Left renal cortex interstitium (tissue), 4 donors: ENCODE measurements at places on chromosomes 5 and 9. TPM values are rescaled to one million over a fixed set of nuclear protein-coding genes. Genes with fewer than 3 reads are reported as not detected.

- DNase-seq, result no peak
Measured at GRCh38 chr9:135699440-135699839, at the start of gene SOHLH1. TSS of gene SOHLH1 (minus strand) at chr9:135699481. CDS start at chr9:135699467, 14 bp downstream.

DNA sequence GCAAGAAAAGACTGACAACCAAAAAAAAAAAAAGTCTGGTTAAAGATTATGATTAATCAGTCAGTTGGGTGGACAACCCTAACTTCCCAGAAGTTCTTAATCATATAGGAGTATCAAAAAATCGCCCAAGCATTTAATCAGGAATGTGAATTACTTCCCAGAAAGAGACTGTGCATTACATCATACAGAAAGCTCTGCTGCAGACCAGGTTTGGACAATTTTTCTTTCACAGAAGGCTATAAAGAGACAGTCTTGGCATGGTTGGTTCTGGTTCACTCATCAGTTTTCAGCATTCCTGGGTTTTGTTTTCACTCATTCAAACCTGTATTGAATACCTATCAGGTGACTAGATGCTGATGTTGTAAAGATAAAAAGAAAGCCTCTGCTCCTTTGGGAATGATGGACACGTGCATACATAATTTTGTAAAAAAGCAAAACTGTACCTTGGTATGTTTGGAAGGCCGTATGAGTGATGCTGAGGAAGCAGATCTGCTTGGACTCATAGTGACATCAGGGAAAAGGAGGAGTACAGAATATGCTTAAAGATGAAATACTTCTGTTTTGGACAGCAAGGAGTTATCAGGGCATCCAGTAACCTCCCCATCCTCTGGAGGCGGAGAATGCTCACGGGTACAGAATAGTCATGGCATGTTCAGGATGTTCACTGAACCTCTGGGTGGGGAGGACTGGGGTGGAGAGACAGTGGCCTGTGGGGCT is 178.4 kb downstream of the GNA14 start:
- DNase-seq, result no peak

OBP2B gene
- polyA plus RNA-seq, result 0.28 TPM

RFX3 gene
- 14.4 TPM for polyA plus RNA-seq

- no peak for DNase-seq
Measured at GRCh38 chr5:172689218-172689572, 48.1 kb downstream of the NEURL1B start.

BHMT2 gene
- polyA plus RNA-seq, result 58.5 TPM

GRCh38 chr9:133341369-133342068 is 5.5 kb upstream of the SURF6 start:
- DNase-seq, result no peak

DNA sequence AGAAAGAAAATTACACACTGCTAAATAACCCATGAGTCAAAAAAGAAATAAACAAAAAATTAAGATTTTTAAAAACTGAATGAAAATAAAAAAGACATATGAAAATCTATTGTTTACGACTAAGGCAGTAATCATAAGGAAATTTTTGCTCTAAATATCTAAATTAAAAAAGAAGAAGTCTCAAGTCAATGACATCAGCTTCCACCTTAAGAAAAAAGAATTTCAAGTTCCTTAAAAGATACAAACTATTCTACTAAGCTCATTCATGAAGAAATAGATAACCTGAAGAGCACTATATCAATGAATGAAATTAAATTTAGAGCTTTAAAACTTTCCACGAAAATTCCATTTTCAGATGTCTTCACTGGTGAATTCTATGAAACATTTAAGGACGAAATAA is 15.7 kb upstream of the STARD4 start:
- no peak for DNase-seq

DNA sequence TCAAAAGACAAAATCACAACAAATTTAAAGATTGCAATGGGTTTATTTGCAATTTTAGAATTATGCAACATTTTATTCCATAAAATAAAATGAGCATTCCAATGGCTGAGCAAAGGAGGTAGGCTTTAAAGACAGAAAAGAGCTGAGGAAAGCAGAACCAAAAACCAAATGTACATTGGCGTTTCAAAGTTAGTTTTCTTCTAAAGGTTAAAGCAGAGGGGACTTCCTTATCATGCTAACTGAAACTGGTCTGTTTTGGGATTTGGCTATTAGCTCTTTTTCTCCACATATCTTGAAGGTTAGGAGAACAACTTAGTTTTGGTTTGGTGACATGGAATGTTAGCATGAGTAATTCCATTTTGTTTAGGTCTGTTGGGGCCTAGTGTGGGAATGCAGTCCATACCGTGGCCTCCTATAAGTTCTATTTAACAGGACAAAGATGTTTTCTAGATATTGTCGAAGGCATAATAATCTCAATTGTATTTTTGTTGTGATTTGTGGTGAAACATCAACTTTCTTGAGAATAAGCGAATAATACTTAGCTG is 20.3 kb downstream of the DCP2 start:
- DNase-seq, result no peak

DNA sequence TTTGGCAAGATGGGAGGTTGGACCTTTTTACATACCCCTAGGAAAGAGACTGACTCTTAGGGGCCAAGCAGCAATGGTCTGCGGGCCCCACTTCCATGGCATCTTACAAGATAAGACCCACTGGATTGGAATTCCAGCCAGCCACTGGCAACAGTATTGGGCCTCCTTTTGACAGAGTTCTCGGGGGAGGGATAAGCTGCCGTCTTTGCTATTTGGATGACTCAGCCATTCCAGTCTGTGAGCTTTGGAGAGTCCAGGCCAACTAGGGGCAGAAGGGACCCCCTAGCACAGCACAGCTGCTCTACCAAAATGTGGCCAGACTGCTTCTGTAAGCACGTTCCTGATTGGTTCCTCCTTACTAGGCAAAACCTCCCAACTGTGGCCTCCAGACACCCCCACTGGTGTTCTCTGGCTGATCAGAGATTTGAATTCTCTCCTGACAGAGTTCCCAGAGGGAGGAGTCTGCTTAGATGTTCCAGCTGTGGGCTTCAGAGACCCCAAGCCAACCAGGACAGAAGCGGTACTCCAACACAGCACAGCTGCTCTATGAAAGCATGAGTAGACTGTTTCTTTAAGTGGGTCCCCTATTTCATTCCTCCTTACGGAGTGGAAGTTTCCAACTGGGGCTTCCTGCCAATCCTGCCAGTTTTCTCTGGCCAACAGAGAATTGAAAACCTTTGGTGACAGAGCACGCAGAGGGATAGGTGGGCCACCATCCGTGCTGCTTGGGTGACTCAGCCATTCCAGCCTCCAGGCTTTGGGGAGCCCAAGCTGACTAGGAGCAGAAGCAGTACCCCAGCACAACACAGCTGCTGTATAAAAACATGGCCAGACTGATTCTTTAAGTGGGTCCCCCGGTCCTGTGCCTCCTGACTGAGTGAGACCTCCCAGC is 672.1 kb upstream of the RIOK2 start:
- no peak for DNase-seq
